ENCODE measurements at places on chromosomes 3 and 15.

DNA sequence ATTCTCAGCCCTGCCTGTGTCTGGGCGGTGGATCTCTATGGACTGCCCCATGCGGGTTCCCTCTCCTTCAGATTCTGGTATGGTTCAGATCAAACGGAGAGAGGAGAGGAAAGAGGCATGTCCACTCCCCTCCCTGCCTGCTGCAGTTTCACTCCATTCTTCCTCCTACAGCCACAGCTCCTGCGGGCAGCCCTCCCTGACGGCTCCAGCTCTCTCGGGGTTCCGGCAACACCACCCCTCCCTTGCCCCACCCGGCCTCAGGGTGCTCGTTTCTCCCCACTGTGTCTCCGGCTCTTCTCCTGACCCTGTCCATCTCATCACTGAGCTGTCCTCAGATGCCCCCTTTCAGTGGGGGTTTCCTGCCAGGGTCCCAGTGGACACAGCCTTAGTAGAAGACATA is 13.9 kb downstream of the TRH start:
- no peak for DNase-seq

- DNase-seq: no peak
Measured at GRCh38 chr3:87997298-87997697, 61.5 kb downstream of the CGGBP1 start.

DNA sequence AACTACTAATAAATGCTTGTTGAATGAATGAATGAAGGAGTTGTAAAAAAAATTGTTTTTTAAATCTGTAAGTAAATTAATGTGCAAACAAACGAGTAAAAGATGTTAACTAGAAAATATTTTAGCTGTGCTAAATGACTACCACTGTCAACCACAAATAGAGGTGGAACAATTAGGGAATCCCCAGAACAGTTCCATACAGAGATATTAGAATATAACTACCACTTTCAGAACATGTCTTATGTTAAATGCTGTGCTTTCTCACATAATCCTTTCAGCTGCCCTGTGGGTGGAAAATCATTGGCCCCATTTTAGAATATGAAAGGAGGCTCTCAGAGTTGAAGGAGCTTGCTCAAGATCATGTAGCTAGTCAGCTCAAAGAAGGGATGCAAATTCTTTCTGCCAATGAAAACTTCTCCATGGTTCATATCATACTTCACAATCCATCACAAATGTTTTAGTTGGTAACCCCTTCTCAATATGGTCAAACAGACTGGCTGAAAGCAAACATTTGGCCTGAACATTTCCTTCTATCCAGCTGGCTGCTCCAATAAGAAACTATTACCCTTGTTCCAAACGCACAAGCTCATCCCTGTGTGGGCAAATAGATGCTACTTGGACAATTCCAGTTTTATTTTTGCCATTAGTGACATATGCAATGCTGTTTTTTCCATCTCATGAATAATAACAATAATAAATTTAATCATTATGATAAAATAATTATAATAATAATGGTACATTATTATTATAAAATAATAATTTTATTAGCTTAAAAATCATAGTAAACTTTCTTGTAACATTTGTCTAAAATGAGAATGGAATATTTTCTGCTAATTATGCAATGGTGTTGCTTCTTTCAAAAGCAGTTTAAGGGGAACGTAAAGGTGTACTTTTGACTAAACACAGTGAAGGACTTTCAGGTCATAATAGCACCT is 290.4 kb upstream of the STT3B start:
- no peak for DNase-seq

DNA sequence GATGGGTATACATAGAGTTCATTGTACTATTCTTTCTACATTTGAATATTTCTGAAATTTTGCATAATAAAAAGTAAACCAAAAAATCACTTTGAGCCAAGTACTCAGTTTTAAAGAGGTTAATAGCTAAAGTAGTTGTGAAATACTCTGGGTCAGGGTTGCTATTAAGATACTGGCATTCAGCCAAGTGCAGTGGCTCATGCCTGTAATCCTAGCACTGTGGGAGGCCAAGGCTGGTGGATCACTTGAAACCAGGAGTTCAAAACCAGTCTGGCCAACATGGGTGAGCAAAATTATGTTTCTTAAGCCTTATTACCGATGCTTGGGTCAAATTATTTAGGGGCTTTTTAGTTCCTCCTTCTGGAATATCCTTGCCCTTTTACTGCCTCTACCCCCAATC is 122.0 kb upstream of the MELTF start:
- DNase-seq: no peak

DNA sequence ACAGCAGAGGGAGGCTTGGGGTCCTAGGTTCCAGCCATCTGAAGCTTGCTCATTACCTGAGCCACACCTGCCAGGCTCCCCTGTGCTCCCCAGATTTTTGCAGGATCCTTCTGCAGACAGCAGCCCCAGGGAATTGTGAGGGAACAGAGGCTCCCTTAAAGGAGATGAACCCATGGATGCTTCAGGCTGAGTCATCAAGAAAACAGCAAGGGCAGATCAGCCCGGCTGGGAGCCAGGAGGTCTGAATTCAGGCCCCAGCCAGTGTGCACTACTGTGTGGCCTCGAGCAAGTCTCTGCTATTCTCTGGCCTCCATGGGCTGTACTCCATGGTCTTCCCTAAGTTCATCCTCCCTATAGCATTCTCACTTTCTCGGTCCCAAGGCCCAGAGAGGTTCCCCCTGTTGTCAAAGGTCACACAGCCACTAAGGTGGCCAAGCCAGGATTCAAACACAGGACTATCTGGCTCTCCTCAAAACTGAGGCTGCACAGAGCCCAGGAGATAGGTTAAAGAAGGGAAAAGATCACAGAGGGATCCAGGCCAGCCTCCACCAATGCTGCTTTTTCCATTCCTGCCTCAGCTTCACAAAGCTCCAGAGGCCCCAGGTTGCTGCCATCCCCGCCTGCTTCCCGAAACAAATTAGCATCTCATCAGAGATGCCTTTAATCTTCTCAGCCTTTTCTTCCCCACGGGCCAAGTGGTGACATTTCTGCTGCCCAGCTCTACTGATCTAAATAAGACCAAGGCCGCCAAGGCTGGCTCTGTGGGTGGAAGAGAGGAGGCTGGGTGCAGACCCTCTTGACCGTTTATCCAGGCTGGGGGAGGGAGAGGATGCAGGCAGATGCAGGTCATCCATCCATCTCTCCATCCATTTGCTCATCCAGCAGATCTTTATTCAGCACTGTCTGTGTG is 21.2 kb upstream of the GRIP2 start:
- no peak for DNase-seq

DNA sequence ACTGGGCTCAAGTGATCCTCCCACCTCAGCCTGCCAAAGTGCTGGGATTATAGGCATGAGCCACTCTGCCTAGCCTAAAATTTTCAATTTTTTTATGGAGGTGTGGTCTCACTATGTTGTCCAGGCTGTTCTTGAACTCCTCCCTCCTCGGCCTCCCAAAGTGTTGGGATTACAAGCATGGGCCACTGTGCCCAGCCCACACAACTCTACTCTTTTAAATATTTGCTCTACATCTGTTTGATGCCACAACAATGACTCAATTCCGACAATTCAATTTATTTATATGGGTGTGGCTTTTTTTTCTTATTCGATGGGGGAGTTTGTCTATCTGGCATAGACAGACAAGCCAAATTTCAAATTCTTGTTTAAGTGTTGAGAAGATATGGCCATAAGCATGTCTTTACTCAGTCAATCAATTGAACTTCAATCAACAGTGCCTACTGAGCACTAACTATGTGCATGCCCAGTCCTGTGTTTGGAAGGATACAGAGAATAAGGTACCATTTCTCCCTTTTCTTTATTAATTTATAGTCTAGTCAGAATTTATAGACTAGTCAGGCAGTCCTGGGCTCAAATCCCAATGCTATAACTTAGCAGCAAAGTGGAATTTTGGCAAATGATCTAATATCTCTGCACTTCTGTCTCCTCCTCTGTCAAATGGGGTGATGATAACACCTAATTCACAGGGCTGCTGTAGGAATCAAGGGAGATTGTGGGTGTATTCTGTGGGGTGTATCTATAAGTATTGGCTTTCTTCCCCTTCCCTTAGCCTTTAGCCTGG is 54.6 kb upstream of the PIAS1 start:
- no peak for DNase-seq

GRCh38 chr3:14605067-14605466 is 46.5 kb upstream of the CCDC174 start:
- DNase-seq: no peak

DNA sequence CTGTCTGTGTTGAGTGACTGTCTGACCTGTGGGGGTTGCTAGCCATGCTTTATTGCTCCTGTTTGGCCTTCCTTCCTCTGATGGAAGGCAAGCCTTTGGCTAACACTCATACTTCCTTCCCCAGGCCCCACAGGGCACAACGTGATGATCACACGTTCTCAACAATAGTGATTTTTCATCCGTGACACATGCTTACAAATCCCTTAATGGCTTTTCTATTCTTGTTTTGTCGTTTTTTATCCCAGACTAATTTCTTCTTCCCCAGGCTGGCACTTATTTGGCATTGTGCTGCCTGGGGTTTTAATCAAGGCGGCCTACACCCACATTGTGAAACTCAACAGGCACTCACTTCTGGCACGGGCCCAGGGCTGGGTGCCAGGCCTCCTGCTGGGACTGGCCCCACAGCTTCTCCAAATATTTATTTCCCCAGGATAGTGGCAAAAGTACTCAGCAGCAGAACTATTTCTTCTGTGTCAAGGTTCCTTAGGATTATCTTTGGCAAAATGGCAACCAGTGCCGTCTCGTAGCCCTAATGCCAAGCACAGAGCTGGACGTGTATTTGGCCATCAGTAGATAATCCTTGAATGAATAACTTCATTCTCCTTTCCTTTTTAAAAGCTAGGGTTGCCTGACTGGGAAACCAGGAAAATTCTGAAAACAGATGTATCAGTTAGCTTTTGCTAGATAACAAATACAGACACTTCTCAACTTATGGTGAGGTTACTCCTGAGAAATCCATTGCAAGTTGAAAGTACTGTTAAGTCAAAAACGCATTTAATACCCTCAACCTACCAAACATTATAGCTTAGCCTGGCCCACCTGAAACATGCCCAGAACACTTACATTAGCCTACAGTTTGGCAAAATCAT is 30.6 kb downstream of the CMTM7 start:
- no peak for DNase-seq

GRCh38 chr3:30578479-30578878 is 27.9 kb upstream of the TGFBR2 start:
- DNase-seq: no peak

DNA sequence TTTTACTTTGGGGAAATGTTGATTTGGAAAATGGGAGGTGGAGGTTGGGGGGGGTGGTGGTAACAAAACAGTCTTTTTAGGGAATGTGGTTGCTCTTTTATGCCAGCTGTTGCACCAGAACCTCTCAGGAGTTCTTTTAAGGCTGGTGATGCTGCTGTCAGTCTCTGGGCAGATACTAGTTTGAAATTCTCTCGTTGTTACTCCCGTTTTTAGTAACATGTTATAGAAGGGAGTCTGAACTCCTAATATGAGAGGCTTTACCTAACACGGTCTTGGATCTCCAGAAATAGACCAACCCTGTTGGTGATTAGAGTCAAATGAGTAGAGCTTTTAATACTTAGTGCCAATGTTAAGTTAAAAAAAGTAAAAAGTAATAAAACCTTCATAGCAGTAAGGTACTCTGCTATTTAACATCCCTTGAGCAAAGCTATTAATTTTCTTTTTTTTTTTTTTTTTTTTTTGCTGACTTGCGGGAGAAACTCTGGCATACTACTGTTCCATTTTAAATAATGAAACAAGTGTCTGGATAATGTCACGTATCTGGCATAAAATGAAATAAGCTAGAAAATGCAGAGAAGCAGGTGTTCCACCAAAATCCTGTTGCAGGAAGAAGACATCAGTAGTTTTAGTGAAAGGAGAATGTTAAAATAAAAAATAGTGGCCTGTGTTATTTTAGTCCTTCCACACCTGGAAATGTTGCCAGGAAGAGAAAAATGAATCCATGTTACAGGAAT is 156.7 kb downstream of the CACNA1D start:
- DNase-seq: no peak

DNA sequence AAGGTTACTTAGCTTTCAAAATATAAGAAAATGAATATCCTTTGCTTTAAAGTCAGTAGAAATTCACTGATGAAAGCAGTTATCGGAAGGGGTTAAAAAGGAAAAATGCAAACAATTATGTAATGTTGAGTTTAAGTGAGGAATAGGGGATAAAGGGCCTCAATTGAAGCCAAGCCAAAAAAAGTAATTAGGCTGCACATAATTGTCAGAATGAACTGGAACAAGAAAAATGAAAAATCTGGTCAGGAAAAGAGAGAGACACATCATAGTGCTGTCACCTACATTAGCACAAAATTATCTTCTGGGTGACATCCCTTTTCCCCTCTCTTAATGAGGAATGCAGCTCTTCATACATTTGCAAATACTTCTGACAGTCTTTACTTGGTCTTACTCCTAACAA is 48.8 kb upstream of the PIK3R4 start:
- DNase-seq: no peak

GRCh38 chr15:39154776-39155175 is 426.1 kb upstream of the THBS1 start:
- DNase-seq: no peak

DNA sequence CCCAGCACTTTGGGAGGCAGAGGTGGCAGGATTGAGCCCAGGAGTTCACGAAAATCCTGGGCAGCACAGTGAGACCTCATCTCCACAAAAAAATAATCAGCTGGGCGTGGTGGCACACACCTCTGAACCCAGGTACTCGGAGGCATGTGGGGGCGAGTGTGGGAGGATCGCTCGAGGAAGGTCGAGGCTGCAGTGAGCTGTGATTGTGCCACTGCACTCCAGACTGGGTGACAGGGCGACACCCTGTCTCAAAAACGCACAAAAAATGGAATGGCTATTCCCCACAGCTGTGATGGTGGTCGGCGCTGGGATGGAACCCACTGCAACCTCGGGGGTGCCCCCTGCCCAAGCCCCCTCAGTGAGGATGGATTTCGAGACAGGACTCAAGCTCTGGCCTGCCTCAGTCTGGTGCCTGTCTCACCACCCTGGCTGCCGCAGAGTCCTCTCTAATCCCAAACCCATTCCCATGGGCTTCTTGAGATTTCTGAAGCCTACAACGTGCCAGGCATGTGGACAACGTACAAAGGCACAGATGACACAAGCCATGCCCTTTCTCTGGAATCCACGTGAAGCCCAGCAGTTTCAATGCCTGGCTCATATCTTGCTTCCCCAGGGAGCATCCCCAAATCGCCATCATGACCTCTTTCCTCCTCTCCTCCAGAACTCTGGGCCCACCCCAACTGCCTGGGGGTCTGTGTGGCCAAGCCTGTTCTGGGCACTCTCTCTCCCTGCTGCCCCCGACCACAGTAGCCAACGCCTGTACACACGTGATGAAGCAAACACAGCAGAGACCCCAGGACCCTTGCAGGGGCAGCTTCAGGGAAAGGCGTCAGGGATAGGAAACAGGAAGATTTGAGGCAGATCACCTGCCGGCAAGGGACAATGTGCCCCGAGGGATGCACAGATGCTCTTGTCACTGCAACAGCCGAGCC is 32.4 kb downstream of the ADAMTS17 start:
- no peak for DNase-seq

DNA sequence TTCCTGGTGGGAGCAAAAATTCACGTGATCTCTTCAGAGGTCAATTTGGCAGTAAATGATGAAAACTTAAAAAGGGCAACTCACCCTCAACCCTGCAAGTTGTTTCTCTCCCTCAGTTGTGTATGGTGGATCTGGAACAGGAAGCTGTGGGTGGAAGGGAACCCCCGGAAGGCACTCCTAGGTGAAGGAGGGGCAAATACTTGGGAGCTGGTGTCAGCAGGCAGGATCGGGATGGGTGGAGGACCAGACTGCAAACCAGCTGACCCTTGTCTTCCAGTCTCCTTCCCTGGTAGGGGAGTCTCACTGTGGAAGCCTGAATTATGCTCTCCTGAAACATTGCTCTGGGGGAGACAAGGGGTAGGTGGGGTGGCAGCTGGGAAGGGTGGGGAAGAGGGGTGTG is 33.5 kb downstream of the PRR23E start:
- DNase-seq: no peak

- DNase-seq: no peak
Measured at GRCh38 chr3:42510325-42510724, 7.9 kb downstream of the VIPR1 start.
